NCI-H1048 (cell line): ENCODE measurements at places on chromosomes 2 and 18.

DNA sequence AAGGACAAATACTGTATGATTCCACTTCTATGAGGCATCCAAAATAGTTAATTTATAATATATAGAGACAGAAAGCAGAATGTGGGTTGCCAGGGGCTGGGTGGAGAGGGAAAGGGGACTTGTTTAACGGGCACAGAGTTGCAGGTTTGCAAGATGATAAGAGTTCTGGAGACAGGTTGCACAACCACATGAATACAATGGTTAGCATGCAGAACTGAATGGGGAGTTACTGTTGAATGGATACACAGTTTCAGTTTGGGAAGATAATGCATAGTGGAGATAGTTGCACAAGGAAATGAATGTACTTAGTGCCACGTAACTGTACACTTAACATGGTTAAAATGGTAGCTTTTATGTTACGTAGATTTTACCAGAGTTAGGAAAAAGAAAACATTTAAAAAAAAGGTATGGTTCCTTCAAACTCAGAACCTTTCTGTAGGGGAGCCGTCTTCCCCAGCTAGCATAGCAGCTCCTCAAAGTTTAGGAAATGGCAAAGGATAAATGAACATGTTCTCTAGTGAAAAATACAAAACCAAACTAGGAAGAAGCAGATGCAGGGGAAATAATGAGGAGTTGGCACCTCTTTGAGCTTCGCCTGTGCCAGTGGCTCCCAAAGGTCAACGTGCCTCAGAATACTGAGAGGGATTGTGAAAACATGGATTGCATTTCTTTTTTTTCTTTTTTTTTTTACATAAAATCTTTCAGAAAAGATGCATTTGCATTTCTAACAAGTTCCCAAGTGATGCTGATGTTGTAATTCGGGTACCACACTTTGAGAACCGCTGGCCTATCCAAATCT, 95.2 kb downstream of the ZCCHC2 start:
- no peak for DNase-seq

DNA sequence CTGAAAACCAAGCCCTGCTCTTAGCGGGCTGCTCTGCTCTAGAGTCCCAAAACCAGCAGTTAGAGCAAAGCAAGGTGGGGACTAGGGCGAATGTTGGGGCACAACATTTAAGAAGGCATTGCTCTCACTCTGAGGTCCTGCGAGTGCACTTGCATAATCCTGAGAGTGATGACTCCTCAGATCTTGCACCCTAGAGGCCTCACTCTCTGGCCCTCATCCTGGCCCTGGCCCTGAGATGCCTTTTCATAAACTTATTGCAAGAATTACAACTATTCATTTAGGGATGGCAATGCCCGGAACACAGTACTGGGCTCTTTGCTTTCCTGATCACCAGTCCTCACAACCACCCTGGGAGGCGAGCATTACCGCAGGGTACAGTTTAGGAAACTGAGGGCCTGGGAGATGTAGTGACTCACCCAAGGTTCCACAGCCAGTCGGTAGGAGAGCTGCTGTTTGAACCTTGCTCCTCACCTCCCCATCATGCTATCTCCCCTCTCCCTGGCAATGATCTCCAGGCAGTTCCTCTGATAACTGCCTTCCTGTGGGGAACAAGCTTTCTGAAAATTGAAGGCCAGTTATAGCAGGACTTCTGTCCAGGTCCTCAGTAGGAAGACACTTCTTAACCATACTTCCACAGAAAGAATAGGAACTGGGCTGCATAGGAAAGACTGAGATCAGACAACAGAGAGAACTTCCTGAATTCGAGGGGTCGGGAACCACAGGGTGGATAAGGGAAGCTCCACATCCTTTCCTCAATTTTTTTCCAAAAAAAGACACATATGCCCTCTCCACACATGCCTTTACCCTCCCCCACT, 91.3 kb downstream of the TNS1 start:
- no peak for DNase-seq

- no peak for DNase-seq
These were observed 86.6 kb downstream of the SS18 start for GRCh38 chr18:26003817-26004216.

GRCh38 chr2:102177814-102178478, 8.9 kb upstream of the IL1RL2 start:
- DNase-seq, result no peak

- DNase-seq, result no peak
These were observed 56.5 kb downstream of the BCL11A start for GRCh38 chr2:60496956-60497355.

DNA sequence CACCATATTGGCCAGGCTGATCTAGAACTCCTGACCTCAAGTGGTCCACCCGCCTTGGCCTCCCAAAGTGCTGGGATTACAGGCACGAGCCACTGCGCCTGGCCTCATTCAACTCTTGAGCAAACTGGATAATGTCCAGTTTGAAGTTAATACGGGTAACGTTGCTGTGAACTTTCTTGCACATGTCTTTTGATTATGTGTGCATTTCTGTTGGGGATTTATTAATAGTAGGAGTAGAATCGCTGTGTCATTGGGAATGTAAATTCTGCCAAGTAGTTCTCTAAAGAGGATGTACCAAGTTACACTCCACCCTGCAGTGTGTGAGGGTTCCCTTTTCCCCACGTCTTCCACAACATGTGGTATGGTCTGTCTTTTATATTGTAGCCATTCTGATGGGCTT, 6.2 kb downstream of the IMPA2 start:
- DNase-seq, result no peak

DNA sequence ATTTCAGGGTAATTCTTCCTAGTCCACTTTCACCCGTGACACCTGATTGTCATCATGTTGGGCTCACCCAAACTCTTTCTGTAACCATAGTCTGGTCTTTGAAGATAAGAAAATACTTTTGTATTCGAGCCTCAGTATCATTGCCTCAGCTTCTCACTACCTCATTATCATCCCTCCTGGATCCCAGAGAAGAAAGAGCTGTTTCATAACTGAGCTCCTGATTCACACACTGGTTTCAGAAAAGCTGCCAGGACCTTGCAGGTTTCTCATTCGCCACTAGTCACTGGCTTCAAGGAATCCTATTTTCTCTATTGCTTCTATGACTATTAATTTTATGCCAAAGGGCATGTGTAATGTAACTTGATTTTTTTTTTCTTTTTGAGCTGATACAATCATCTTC, 2.9 kb upstream of the CRIM1 start:
- DNase-seq, result no peak

DNA sequence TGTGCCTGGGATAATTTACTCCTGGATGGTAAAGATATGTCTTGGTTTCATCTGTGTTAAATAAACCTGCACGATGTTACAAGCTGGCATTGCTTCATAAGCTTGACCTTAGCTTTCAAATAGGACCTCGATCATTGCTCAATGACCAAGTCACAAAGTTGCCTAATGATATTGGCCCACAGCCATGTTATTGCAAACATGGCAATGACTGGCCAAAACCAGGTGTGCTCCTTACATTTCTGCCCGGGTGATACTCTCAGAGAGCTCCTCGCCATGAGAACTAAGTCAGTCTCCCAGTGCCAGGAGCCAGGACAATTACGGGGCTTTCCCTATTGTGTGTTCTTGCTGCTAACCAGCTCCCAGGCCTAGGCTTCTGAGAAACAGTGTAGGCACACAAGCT, 72.5 kb upstream of the CYP1B1 start:
- no peak for DNase-seq

DNA sequence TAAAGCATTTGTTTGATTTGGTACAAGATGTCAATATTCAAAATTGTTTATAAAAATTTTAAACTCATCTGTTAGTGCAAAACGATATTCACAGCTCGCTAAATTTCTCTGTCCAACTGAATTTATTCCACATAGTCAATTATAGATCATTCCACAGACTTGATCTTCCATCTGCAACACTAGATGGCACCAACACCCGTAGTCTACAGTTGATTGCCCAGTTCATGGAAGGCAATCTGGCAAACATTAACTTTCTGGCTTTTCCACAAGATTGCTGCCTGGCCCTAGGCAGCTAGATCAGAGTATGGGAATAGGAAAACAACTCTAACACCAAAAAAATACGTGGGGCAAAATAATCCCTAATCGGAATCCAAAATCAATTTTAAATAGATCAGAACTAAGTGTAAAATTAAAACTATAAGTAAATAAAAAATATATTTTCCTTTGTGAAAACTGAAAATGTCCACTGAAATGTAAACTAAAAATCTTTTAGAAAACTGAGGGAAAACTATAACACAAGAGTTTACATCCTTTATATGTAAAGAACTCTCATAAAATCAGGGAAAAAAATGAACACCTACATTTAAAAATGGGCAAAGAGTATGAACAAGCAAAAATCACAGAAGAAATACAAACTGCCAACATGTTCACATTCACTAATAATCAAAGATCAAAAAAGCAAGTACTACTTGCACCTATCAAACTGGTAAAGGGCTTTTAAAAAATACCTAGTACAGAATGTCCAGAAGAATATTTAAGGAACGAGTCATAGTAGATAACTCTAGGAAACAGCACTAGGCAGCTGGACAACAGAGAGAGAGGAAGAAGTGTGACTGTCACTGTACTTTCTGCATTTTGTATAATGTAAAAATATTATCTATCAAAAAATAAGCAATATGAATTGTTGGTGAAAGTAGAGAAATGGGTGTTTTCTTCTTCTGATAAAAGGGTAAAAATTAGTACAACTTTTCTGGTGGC, 35.0 kb downstream of the RTN4 start:
- peak; percentile 47 for DNase-seq

DNA sequence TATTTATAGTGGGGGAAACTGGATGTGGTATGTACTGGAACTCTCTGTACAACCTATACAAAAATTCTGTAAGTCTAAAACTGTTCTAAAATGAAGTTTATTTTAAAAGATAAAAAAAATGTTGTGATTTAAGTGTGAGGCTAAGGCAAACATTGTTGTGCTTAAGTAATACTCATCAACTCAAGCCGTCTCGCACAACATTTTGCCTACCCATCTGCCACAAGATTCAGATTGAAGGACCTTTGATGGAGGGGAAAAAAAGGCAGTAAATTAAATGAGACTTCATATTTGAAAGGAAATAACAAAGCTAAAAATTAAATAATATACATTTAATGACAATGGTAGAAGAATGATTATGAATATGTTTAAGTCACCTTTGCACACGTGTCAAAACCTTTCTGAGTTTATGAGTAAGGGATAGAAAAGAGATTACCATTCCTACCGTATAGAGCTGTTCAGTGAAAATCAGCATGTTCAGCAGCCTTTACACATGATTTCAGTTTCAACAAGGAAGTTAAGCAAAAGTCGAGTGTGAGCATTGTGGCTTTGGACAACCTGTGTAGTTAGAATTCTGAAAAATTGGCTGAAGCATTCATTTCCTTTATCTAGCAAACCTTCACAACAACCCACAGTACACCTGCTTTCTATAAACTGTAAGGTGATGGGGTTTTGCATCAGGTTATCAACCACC, 499.3 kb downstream of the IRS1 start:
- no peak for DNase-seq

DNA sequence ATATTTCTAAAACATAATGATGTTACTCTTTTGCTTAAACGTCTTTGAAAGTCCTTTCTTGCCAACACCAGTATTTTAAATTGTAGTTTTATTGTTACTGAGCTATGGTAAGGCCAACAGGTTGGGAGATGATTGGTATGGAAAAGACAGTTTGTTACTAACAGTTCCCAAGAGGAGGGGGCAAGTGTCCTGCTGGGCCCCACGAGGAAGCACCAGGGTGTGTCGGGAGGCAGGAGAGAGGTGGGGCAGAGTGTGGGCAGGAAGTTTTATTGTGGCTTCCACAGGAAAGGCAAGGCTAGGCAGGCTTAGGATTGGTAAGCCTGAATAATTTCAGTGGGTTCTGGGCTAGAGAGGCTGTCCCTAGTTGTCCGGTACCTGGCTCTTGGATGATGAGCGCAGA, 134.3 kb downstream of the SOCS6 start:
- no peak for DNase-seq

DNA sequence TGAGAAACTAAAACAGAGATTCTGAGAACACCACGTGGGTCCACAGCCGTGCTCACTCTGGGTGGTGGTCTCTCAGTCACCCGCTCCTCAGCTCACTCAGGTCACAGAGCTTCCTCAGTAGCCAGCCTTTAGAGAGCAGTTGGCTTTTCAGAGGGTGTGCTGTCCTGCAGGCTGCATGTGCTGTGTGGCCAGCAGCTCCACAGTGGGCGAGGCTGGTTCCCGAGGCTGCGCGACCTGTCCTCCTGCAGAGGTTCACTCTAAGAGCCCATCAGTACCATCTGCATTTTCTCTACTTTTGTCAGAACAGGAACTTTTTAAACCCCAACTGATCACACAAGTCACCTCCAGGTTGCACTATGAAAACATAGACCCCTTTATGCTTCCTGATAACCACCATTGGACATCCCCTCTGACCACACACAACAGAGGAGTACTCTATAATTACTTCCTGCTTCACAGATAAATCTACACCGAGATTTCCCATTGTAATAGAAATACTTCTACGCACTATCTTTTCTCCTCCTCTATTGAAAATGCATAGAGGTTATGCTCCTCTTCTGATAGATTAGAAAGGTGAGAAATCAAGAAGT, 93.1 kb downstream of the GYPC start:
- no peak for DNase-seq

DNA sequence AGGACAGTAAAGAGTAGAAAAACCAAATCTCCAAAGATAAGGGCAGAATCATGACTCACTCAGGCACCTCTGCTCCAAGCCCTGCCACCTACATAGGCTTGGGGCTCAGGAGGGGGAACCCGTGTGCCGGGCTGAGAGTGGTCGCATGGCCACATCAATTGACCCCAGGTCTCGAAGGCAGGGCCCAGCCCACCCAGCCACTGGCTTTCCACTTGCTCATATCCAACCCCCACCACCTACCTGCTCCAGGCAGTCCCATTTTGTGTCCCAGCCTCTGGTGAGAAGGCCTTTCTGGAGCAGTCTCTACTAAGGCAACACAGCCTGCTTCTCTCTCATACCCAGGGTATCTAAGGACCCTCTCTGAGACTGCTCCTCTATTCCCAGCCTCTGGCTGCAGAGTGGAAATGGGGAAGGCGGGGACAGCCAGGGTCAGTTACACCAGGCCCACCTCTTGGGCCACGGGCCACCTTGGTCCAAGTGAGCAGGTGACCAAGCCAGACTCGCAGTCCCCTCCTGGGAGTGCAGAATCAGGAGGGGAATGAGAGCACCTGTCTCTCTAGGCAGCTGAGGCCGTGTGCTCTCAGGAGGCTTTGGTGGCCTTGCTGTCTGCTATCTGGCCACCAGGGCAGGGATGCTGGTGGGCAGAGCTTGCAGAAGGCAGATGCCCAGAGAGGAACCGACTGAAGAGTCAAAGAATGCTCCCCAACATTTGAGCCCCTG, 20.8 kb downstream of the TFCP2L1 start:
- no peak for DNase-seq
